ENCODE measurements at places on chromosomes 12 and 14. TPM values are rescaled to one million over a fixed set of nuclear protein-coding genes. Genes with fewer than 3 reads are reported as not detected.

DNA sequence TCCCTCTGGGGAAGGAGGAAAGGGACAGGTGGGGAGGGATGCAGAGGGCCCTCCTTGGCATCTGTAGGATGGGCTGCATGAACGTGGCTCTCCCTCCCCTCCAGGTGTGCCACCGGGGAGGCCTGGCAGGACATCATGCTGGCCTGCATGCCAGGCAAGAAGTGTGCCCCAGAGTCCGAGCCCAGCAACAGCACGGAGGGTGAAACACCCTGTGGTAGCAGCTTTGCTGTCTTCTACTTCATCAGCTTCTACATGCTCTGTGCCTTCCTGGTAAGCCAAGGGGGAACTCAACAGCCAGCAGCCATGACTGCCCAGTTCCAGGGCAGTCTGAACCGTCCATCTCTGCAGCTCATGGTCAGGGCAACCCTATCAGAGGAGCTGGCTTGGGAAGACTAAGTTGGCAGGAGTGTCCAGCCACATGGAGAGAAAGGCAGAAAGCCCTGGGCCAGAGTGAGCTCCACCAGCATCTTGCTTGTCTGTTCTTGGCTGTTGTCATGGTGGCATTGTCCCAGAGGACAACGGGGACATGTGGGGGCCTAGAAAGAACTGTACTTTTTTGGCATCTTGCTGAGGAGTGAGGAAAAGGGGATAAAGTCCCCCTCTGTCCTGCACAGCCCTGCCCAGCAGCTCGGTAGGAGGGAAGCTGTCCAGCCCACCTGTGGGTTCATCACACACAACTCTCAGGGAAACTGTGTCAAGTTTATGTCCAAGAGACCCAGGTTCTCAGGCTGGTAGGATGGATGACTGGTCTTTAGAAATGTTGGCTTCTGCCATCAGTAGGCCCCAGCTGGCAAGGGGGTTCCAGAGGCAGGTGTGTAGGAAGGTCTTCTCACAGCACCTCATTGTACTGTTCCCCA is 129.8 kb upstream of the FKBP4 start:
- peak; percentile 37 for DNase-seq

DNA sequence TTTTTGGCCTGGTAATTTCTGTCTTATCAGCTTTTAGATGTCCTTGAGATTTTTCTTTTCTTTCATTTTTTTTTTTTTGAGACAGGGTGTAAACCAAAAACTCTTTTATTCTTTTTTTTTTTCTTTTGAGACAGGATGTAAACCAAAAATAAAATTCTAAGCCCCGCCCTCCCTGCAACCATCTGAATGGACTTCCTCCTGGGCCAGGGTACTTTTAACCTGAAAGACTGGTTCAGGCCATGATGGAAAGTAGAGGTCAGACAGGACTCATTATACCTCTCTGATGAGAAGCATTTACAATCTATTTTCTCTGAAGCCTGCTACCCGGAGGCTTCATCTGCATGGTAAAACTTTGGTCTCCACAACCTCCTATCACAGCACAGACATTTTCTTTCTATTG is 33.5 kb upstream of the TCL1B start:
- DNase-seq = no peak

- DNase-seq = no peak
Measured at GRCh38 chr12:56374726-56375597, 12.3 kb upstream of the APOF start.

DEPDC4 gene
- 1.5 TPM for total RNA-seq

TCL1B gene
- not detected for total RNA-seq

DNA sequence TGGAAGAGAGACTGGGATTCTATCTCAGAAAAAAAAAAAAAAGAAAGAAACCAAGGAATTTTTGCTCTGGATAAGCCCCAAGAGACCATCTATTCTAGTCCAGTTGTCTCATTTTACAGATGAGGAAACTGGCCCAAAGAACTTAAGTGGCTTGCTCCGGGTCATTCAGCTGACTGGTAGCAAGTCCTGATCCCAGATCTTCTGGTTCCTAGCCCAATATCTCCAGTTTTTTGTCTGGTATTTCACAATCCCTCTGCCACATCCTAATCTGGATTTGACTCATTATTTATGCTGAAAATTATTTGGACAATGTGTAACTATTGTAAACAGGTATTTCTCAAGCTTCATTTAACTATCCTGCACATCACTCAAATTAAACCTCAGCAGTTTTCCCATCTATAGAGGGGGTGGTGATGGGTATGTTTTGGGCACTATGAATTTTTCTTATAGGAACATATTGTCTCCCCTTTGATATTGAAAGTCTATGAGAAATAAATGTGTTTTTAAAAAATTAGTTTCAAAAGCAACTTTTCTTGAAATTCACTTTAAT is 43.4 kb downstream of the PPP2R5E start:
- DNase-seq = no peak

DNA sequence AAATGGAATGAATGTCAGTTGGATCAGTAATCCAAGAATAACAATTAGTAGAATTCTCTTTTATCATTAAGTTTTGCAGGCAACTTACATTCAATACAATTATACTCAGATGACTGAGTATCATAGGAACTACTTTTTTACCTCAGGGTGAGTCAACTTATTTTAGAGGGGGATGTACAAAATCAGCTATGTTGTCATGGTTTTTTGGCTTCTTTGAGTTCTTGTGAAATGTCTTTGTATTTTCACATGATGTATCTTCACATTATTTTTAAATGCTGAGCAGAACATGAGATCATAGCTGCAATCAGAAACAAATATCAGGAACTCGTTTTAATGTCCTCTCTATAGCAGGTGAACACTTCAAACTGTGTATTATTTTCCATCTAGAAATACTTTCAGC is 65.3 kb upstream of the PTPRR start:
- DNase-seq = no peak

PLA2G1B gene
- not detected for total RNA-seq

GRCh38 chr12:70508178-70508577 is 129.1 kb downstream of the PTPRB start:
- DNase-seq = no peak

GRCh38 chr12:18967814-18968213 is 161.7 kb upstream of the PLEKHA5 start:
- DNase-seq = no peak

DNA sequence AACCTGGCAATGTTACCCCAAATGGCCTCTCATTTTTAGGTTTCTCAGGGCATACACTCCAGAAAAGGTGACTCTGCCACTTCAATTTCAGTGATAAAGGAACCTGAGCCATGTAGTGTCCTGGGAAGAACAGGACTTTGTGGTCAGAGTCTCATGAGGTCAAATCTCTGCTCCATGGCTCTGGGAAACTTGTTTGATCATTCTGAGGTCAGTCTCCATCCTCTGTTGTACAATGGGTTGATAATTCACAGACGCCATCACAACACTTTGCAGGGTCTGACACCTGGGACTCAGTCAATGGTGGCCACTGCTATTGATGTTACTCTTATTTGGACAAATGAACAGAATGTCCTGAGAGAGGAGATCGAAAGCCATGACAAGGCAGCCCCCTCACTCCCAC is 31.1 kb upstream of the SMOC1 start:
- DNase-seq = no peak

DNA sequence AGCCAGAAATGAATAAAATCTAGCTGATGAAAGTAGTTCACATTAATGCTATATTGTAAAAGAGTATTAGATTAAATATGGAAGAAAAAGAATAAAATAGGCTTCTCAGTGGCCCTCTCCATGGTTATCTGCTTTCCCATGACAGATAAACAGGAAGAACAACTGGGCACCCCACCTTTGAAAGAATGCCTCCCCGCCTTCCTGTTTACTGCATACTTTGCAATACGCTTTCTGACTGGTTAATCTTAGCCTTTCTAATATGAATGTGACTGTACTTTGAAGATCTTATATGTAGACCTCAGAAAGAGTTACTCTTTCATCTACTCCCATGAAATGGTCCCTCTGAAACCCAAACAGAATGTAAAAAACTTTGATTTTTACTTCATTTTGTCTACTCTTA is 34.1 kb upstream of the DAAM1 start:
- DNase-seq = no peak

DNA sequence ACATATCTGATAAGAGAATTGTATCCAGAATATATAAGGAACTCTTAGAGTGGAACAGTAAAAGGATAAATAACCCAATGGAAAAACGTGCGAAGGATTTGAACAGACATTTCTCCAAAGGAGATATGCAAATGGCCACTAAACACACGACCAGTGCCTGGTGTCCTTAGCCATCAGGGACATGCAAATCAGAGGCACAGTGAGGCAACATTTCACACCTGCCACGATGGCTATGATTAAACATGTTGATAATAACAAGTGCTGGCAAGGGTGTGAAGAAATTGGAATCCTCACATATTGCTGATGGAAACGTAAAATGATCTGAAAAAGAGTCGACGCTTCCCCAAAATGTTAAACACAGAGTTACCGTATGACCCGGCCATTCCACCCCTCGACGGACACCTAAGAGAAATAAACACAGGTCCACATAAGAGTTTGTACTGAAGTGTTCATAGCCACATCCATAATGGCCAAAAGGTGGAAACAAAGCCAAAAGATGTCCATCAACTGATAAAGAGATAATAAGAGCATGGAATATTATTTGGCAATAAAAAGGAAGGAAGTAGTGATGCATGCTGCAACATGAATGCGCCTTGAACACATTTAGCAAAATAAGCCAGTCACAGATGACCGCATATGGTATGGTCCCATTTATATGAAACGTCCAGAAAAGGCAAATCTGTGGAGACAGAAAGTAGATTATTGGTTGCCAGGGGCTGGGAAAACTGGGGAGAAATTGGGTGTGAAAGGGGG is 6.3 kb upstream of the TMEM121 start:
- no peak for DNase-seq

DNA sequence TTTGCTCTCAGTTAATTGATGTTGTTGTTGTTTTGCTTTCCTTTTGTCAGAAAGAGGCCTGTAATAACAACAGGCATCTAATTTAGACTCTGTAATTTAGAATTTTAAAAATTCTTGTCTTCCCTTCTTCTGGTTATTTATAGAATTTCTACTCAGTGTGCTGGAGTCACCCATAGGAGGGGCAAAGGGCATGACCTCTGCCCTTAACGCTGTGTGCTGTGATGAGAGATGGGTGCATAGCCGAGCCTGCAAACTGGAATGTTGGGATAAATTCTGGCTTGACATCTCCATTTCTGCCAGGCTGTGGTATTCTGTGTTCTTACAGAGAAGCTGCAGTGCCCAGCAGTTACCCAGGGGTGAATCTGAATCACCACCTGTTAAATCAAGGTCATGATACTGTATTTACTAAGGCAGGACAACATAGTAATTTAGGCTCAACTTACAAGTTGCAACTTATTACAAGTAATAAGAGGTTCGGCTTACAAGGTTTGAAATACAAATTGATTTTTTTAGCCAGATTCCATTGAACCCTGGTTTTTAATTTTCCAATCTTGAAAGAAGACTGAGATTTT is 53.3 kb downstream of the TRAF3 start:
- no peak for DNase-seq

DNA sequence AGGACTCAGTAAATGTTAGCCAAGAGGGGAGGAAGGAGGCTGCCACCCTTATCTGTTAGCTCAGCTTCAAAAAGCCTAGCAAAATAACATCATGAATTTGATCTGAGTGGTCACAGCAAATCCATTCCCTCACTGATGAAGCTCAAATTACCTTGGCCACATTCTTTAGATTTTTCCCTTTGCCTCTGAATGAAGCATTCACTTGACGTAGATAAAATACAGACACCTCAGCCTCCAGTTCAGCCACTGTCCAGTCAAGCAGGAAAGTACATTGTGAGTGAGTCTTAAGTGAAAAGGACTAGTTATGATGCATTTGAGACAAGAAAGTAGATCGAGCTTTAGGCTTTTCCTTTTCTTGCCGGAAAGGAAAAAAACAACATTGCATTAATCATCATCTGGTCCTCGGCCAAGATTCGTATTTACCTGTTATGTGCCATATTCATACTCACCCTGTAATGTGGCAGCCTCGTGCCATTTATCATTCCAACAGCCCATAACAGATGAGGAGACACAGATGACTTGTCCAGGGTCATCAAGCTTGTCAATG is 146.5 kb downstream of the ETV6 start:
- DNase-seq = no peak

SPIC gene
- 0.40 TPM for total RNA-seq

GRCh38 chr12:26032719-26033241 is 74.3 kb downstream of the RASSF8 start:
- no peak for DNase-seq

DNA sequence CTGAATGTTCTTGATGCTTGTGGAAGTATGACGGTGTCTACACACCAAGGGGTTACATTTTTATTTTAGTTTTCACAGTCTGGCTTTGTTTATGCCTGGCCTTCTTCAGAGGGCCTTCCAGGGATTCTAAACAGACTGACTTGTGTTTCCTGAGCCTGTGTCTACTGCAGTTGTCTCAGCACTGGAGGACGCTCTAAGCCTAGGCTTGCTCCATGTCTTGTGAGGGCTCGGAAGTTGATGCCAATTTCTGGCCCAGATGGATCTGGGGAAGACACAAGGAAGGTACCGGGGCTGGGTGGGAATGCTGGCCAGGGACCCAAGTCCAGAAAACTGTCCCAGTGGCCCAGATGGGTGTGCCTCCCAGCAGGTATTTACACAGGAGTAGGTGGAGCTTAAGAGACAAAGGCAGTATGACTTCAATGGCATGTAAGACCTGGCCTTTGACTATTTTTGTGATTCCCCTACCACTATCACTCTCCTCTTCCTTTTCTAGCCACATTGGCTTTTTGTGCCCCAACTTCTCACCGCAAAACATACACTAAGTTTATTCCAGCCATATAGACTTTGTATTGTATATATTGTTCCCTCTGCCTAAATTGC is 56.9 kb downstream of the GPR137C start:
- DNase-seq = no peak

DNA sequence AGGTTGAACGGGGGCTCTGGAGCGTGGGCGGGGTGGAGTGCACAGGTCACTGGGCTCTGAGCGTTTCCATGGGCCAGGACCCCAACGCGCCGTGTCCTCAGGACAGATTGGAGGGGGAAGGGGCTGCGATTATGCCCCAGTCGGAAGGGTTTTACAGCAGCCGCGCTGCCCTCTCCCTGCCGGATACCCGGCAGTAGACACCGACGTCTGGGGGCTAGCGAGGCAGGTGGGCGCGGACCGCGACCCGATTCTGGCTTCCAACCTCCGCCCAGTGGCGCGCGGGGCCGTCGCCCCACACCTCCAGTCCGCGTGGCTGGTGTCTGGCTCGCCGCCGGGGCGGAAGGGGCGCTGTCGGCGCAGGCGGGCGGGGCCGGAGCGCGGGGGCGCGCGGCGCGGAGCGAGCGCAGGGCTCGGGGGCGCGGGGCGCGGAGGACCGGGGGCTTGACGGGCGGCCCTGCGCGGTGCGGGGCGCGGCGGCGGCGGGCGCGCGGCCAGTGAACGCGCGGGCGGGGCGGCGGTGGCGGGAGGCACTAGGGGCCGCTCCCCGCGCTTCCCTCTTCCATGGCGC is 2.4 kb upstream of the KIF26A start:
- peak; percentile 50 for DNase-seq

DNA sequence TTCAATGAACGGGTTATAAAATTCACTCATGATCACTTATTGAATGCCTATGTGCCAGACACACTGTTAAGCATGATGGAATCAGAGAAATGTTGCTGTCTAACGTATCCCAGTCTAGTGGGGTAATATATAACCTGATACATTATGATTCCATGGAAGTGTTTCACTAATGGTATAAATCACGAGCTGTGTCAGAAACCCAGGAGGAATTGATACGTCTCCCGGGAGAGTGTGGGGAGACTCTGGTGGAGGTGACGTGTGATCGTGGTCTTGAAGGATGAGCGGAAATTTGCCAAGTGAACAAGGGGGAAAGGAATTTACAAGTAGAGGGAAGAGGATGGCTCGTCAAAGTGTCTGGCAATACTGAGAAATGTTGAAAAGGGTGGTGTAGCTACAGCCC is 26.5 kb downstream of the MANSC1 start:
- DNase-seq = no peak

SMCO2 gene
- 0.40 TPM for total RNA-seq

WNK1 gene
- 238 TPM for total RNA-seq

Data from sciatic nerve (tissue), 2 donors.